ENCODE measurements at places on chromosomes 6 and 20.

DNA sequence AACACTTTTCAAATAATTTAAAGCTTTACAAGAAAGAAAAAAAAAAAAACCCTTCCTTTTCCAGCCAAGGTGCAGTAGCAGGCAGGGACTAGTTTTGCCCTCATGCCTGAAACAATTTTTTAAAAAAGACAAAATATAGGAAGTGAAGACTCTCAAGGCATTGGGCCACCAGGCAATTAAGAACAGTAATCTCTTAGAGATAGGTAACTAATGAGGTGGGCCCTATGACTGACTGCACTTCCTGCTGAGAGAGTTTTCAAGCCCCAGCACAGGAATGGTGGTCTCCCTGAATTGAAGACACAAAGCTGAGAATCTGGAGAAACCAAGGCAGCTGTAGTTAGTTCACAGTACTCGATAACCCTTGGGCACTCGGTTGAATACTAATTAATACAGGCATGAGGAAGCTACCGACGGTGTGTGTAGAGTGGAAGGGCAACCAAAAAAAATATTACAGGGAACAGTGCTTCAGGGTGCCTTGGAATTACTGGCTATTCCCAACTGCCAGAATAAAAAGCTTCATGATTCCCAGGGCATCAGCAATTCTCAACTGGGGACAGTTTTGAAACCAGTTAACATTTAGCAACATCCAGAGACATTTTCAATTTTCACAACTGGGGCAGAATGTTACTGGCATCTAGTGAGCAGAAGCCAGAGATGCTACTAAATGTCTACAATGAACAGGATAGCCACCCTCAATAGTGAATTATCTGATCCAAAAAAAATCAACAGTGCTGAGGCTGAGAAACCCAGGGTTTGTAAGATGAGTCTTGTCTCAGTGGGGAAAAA, 36.0 kb upstream of the PLN start:
- DNase-seq = no peak

DNA sequence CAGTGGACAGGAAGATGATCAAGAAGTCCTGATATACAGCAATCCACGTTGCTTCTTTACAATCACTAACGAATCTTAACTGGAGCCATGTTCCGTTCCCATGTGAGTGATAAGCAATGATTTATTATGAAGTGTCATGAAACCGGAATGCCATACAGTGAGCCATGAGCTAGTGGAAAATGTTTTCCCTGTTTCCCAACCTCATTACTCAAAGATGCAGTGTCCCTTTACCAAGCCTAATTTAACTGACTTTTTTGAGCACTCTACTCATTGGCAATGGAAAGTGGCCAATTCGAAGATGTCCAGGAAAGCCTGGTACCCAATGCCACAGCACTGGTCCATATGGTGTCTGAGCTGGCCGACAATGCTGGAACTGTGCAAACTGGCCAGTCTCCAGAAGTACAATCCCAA, 148.3 kb downstream of the ZNF217 start:
- DNase-seq = no peak

DNA sequence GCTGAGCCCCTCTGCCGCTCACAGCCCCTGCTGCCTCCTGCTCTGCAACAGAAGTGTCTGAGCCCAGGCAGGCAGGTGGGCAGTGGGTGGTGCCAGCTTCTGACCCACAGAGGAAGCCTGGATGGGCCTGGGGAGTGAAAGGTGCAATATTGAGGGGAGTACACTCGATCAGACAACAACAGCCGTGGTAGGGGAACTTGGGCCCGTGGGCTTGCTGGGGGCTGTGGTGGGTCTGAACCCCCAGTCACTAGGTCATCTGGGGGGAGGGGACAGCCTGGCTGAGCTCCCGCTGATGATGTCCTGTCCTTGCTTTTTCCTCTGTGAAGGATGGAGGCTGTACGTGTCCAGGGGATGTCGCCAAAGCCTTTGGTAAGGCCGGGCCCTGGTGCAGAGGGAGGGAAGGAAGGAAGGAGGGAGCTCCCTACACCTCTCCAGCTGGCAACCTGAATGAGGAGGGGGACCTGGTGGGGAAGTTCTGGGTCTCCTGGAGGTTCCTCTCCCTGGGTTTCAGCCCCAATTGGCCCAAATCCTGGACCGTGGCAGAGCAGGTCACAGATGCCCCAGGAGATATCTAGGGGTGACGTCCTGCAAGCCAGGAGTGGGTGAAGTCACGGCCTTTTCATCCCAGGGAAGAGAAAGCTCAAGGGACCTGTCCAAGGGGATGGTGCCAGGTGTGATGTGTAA, 47.2 kb downstream of the GMPR start:
- no peak for DNase-seq

- no peak for DNase-seq
Observed at GRCh38 chr20:8097307-8097706, 34.8 kb upstream of the PLCB1 start.

GRCh38 chr6:77106992-77107391, 356.3 kb downstream of the HTR1B start:
- DNase-seq = no peak

GRCh38 chr6:156197513-156197912, 579.7 kb upstream of the ARID1B start:
- no peak for DNase-seq

GRCh38 chr6:6714953-6715352, 126.4 kb downstream of the LY86 start:
- DNase-seq = no peak

- no peak for DNase-seq
Observed at GRCh38 chr6:119162134-119162775, 83.8 kb upstream of the FAM184A start.

DNA sequence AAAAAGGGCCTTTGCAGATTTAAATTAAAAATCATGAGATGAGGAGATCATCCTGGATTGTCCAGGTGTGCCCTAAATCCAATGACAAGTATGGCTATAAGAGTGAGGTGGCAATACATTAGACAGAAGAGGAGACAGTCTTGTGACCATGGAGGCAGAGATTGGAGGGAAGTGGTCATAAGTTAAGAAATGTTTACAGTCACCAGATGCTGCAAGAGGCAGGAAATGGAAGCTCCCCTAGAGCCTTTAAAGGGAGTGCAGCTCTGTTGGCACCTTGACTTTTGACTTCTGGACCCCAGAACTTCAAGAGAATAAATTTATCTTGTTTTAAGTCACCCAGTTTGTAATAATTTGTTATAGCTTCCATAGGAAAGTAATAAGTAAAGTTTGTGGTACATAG, 61.1 kb downstream of the HMGN3 start:
- no peak for DNase-seq

GRCh38 chr20:35458388-35458787, 3.0 kb downstream of the CEP250 start:
- DNase-seq = no peak

DNA sequence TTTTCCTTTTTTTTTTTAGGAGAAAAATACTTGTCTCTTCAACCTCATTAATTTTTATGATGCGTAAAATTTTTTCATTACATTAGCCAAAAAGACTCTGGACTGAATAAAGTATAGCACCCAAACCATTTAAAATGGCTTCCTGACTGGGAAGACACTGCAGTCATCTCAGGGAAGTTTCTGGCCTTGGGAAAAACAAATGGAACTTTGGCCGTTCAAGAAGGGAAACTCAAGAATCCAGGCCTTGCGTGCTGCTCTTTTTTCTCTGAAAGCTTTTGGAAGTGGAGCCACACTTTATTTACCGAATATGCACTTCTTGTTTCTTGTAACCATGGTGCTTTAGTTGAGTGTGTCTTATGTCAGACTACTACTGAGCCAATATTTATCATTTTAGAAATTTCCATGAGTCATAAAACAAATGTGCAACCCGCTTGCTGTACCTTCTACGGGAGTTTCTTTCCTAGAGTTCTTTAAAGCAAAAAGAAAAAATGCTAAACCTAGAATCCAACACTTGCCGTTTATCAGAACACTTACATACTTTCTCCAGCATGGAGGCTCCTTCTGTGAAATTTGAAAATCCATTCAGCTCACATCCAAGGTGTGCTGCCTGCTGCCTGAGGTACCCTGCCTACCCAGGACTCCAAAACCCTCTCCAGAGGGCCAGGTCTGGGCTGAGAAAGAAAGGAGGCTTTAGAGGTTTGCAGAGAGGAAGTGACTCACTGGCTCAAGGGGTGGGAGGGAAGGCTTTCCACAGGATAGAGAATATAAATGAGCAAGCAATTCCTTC, 11.5 kb upstream of the DSTN start:
- DNase-seq = no peak

- no peak for DNase-seq
Observed at GRCh38 chr20:32527447-32528055, 57.6 kb downstream of the NOL4L start.

DNA sequence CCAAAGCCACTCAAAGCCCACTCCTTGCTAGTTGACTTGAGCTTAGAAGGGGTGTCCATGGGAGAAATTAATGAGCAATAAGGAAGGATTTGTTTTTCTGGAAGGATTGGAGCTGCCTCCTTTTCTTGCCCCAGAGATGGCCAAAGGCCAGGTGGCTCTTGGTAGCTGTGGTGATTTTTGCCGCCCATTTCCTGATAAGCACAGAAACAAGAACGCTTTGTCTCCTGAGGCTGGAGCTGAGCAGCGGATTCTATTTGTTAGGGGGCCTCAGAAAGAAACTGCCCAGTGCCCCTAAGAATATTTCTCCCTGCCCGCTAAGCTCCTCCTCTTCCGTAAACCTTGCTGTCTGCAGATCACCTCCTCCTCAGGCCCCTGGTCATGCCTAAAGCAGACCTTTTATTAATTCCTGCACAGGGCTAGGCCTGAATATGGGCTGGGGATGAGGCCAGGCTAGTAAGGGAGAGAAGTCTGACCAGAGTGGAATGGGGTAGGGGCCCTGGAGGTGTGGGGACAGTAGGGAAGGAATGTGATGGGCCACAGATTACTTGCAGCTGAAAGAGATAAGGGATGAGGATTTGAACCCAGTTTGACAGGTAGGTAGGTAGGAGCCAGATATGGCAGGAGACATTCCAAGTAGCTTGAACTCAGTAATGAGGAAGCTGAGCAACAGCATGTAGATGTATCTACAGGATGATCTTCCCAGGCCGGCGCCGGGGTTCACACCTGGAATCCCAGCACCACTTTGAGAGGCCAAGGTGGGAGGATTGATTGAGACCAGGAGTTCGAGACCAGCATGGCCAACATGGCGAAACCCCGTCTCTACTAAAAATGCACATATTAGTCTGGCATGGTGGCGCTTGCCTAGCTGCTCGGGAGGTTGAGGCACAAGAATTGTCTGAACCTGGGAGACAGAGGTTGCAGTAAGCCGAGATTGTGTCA, 71.2 kb upstream of the NAA20 start:
- DNase-seq = no peak

- no peak for DNase-seq
Observed at GRCh38 chr6:24763578-24763977, 11.2 kb upstream of the GMNN start.

DNA sequence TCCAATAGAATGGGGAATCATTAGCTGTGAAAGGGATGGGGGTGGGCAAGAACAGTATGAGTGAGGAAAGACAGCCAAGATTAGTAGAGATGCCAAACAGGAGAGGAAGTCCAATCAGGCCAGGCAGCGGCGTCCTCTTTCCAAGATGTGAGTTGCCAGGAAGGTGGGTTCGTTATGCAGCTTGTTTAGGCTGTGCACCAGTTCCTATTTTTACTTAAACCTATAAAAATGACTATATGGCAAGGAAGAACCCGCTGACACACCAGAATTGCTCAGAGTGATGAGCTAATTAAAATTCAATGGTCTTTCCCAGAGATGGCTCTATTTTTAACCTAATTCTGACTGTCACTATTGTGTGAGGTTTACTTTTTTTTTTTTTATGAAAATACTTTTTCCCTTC, 88.2 kb downstream of the SLC22A23 start:
- no peak for DNase-seq

DNA sequence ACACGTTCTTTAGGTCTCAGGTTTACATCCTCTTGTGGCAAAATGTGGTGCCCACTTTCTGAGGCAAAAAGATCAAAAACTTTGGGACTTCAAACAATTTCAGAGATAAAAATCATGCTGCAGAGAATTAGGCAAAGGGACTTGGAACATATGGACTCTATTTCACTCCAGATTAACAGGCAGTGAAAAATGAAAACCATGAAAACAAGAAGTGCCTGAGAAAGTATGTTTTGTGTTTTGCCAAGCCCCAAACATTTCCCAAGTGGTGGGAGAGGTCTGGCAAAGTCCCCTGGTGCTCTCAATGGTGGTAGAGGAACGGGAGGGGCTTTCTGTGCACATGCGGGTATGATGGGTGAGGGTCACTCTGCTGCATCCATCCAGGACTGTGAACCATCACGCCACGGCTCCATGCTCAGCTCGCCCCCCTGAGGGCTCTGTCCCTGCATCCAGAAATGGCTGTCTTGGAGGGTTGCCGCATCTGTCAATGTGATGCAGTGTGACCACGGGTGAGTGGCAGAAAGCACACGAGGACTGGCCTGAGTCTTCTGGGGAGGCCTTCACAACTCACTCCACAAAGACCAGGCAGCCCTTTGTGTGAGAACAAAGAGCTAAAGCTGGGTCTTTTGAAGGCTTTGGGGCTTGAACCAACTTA, 43.2 kb upstream of the TBC1D7 start:
- no peak for DNase-seq

GRCh38 chr6:47380251-47380650, 70.5 kb upstream of the TNFRSF21 start:
- no peak for DNase-seq

- no peak for DNase-seq
Observed at GRCh38 chr6:150719831-150720230, 120.1 kb downstream of the PLEKHG1 start.

DNA sequence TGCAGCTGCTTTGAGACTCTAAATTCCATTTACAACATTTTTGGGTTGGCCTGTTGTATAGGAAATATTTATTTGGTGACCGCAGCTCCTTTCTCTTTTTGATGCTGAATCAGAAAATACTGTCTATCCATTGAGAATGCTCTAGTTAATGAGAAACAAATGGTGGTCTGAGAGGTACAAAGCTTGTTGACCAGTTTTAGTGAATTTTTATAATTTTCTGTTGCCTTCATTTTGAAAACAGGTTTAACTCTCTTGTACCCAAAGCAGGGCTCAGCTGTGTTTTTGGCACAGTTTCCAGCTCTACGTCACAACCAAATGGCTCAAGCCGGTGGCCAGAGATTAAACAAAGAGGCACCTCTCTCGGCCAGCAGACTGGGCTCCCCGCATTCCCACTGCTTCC, 113.2 kb downstream of the FNDC1 start:
- no peak for DNase-seq

DNA sequence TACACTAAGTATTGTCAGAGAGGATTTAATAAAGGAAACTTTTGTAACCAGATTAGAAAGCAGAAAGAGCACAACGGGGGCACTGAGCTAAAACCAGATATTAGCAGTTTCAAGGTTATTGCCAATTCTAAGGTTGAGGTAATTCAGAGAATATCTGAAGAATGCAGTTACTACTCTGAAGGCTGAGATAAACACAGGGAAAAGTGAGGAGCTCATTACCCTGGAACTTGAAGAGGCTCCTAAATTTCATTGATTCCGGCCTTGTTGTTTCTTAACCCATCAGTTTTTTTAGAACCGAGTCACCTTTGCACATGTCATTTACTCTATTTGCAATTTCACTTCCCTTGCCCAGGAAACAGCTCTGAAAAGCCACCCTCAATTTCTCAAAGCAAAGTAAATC, 72.4 kb upstream of the BTBD3 start:
- no peak for DNase-seq

DNA sequence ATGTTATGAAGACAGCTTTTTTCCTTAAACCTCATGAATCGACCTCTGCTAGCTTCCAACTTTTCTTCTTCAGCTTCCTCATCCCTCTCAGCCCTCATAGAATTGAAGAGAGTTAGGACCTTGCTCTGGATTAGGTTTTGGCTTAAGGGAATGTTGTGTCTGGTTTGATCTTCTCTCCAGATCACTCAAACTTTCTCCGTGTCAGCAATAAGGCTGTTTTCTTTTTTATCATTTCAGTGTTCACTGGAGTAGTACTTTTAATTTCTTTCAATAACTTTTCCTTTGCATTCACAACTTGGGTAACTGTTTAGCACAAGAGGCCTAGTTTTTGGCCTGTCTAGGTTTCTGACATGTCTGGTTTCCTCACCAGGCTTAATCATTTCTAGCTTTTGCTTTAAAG, 32.6 kb downstream of the AIG1 start:
- DNase-seq = no peak
